ENCODE measurements at places on chromosomes 6 and 20.

- no peak for DNase-seq
These were observed 186.7 kb downstream of the GJA10 start for GRCh38 chr6:90080876-90081481.

DNA sequence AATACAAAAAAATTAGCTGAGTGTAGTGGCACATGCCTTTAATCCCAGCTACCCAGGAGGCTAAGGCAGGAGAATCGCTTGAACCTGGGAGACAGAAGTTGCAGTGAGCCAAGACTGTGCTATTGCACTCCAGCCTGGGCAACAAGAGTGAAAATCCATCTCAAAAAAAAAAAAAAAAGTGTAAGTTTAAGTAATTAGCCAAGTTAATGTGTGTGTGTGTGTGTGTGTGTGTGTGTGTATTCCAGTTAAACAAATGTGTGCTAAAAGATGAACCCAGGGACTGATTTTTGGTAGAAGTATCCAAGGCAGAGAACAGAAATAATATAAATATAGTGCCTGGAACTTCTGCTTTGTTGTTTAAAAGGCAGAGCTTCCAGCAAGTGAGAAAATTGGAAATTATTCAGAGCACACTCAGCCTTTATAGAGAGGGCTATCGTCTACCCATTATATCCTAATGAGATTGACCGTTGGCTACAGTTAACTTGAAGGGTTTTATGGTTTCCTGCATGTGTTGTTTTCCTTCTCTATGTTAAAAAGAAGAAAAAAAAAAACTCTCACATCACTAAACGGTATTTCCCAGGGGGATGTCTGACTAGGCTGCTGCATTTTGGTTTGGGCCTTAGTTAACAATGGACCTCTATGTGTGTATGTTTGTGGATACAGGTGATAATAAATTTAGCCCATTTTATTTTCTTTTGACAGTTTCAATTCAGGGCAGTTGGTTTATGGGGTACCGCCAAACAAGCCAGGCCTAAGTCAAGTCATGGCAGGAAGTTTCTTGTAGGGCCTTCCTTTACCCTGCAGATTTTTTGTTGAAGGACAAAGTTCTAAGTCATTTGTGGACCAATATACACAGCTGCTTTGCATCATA is 9.8 kb downstream of the SOX4 start:
- DNase-seq, result no peak

- no peak for DNase-seq
These were observed 105.8 kb downstream of the CARMIL1 start for GRCh38 chr6:25384967-25385366.

GRCh38 chr20:51377132-51377531 is 165.4 kb downstream of the NFATC2 start:
- DNase-seq, result no peak
